Stimulated activated CD8-positive, alpha-beta memory T cell treated with anti-CD3 and anti-CD28 coated beads, Interleukin-4, amount 100 ng/mL, for 24 hours (primary cell): ENCODE measurements at places on chromosomes 2 and 18.

DNA sequence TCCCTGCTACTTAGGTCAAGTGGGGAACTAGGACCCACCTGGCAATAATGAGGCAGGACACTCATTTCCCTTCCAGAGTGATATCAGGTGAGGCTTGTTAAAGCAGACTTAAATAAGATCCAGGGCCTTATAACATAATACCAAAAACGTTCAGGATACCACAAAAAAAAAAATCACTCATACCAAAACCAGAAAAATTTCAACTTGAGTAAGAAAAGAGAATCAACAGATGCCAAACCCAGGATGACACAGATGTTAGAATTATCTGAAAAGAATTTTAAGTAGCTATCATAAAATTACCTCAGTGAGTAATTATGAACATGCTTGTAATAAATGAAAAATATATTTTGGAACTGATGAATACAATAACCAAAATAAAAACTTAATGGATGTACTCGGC is 255.6 kb upstream of the OSR1 start:
- DNase-seq = no peak

GRCh38 chr18:24538414-24539264 is 78.2 kb downstream of the HRH4 start:
- DNase-seq = no peak

DNA sequence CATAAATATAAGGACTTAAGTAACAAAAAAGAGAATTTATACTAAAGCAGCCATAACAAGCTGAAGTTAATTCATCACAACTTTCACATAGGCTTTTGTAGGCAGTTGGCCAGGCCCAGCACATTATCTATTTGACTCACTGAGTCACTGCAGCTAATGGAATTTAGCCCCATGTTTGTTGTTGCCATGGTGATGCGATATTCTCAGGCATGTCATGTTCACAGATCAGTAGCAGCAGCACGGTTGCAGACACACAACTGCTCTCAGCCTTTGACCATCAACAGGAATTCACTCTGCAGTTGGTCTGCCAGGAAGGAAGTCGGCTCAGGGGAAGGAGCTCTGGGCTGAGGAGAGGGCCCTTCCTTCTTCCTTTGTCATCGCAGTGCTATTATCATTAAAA is 639.8 kb downstream of the TMEM182 start:
- DNase-seq = no peak

GRCh38 chr18:677951-678381 is 20.5 kb downstream of the TYMS start:
- no peak for DNase-seq

DNA sequence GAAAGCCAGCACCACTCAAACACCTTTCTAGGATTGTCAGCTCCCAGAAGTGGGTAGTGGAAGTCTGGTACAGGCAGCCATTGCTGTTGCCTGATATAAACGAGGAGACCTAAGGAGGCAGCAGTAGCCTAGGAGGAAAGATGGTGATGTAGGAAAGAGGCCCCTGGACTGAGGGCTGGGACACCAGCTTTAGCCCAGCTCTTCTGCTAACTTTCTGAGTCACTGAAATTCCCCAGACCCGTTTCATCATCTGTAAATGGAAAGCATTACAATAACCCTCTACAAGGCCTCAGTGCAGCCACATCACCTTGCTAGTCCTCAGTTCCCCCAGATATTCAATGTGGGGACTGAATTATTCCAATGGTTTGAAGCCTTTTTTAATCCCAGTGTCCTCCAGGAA is 336.5 kb downstream of the TNS1 start:
- DNase-seq = no peak

DNA sequence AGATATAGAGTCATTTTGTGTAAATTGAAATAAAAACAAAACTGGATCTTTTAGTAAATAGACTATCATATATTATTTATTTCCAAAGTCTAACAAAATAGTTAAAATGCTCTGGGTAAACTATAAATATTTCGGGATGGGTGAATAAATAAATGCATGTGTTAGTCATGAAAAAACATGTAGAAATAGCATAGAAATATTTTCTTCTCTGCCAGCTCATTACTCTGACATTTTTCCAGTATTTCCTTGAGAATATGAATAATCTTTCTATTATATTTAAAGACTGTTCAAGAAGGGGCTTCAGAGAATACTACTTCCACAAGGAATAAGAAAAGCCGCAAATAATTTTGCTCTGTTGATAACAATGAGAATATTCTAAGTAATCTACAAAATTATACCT is 880.4 kb downstream of the TRIB2 start:
- no peak for DNase-seq

- DNase-seq = no peak
These were observed 79.2 kb downstream of the SETBP1 start for GRCh38 chr18:44759925-44760342.

DNA sequence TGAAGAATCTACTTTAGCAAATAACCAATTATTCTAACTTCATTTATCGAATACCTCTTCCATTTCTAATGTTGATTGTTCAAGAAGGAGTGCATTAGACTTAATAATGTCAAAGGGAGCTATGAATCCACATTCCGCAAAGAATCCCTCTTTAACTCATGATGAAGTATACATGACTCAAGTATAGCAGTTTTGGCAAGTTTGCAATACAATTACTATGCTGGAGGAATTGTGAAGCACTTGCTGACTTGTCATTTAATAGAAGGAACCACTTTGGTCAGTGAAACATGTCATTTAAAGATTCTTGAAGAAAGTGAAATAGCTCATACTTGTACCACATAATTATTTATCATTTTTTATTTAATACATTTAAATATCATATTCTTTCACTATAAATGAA is 125.1 kb downstream of the SLC39A10 start:
- no peak for DNase-seq

GRCh38 chr2:10009271-10009810 is 34.0 kb upstream of the KLF11 start:
- DNase-seq = no peak

DNA sequence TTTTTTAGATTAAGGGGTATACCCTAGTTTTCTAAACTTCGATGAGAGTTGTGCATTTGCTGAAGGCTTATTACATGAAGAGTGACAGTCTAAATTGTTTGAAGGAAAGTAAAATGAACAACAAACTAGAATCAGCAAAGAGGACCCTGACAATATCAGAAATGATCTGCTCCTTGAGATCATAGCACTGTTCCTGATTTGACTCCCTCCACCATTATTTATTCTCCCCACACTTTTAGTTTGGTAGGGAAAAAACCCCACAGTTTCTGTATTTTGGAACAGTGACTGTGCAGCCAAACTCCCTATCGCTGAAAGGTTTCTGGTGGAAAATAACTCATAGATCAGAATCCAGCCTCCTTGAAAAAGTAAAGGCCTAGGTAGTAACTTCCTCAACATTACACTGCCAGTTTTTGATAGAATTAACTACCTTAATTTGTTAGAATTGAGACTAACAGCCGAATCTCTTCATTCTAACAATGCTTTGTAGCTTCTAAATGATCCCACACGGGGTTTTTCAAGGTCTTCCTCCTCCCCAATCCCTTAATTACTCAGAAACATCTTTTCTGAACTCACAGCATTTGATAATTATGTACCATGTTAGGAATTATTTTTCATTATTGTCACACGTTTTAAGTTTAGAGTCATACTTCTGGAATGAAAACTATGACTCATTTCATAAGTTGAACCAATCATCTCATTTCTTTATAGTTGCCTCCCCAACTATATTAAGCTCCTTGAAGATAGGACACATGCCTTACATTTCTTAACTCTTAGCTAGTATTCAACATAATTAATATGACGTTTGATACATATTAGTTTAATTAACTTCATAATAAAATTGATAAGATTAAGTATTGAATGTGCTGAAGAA is 2.9 kb downstream of the MYL12A start:
- DNase-seq = no peak

DNA sequence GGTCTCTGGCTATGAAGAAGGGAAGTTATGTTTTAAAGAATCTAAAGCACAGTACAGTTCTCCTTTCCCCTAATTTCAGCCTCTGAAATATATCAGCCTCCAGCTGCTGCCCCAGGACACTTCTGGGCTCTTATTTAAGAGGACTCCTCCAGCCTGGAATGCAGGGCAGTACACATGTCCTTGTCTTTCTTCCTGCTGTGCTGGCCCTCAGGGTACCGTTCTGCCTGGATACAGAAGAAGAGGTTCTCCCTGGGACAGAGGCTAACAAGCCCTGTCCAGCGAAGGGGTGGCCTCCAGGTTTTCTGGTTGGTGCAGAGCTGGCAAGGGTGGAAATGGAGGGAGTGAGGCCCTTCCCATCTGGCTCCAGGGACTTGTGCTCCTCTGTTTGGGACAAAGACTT is 22.1 kb downstream of the MLPH start:
- DNase-seq = no peak

DNA sequence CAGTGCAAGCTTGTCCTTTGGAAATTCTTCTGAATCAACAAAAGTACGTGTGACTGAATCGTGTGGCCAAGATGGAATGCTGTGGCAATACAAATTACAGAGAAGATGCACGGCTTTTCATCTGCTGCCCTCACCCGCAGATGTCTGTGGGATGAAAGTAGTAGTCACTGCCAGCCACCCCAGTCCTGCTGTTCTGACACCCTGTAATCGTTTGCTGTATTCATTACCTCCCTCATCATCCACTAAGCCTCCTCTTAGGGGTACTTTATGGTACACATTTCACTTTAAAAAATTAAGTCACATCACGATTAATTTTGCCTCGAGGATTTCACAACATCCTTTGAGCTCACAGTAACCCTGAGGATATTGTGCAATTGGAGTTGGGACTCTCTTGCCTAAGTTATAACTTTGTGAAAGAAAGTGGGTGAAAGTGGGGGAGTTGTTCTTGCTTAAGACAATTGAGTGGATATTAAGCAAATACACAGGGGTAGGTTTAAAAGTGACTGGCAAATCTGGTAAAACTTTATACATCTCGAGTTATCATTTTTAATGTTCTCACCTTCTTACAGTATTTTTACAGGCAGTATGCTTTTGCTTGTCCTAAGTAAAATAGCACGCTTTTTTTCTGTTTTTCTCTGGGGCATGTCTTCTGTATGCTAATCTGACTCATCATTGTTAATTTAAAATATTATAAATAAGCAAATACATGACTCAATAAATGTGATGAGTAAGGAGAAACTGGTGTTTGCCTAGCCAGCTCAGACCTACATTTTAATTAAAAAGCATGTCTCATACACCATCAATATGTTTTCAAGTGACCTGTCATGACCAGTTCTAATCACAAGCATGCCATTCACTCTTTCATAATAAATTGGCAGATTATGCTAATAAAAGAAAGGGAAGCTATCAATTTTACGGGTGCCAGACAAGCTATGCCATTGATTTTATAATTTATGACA is 680.9 kb downstream of the IRS1 start:
- no peak for DNase-seq

DNA sequence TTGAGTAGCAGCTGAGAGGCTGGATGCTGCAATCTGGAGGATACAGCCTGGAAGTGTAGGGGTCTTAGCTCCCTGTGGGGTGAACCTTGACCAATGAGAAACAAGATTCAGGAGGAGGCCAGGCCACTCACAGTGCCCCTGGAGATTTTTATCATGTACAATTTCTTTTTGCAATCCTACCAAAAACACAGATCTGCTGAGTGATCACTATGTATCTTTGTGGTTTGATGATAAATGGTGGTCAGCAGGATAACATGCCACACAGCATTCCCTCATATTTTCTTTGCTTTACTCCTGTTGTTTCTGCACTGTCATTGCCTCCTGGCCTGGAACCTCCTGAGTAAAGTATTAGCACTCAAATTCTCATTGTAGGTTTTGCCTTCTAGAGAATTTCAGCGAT is 357.9 kb downstream of the THSD7B start:
- DNase-seq = no peak

GRCh38 chr2:220076734-220077133 is 449.3 kb downstream of the SLC4A3 start:
- no peak for DNase-seq

DNA sequence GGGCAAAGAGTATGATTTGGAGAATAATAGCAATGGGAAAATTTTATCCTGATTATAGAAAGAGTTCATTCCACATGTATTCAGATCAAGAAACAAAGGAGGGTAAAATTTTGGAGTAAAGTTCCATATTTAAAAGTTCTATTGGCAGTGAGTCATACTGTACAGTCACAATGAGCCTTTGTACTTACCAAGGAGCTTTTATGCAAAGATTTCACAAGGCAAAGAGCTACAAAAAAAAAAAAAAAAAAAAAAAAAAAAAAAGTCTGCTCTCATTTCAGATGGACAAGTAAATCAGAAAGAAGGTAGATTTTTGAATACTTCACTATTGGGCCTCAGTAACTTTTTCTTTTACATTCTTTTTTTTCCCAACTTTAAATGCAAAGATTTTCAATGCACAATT is 1802.2 kb upstream of the PIK3C3 start:
- DNase-seq = no peak

GRCh38 chr18:47288741-47289140 is 37.3 kb upstream of the SKOR2 start:
- DNase-seq = no peak

- DNase-seq = no peak
These were observed 27.6 kb upstream of the FANCL start for GRCh38 chr2:58268685-58269084.

DNA sequence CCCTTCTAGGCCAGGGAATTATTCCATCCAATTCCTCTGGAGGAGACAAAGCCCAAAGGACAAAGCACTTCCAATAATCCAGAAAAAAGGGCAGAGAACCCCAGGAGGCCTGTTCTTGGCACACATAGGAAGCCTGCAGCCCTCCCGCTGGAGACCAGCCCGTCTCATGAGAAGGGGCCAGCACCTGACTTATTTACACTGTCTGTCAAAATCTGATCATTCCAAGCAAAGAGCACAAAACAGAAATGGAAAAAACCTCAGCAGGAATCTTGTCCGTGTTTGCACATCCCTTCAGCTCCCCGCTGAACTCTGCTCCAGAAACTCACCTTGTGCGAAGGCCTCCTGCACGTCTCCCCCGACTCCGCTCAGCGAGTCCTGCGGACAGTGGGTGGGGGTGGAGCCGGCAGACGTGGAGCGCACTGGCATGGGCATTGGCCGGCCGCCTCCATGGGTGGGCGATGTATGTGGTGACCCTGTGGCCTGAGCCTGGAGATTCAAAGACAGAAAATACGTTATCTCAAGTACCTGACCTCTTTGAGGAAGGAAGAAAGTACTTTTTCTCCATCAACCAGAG is 46.2 kb upstream of the DNMT3A start:
- DNase-seq = no peak

DNA sequence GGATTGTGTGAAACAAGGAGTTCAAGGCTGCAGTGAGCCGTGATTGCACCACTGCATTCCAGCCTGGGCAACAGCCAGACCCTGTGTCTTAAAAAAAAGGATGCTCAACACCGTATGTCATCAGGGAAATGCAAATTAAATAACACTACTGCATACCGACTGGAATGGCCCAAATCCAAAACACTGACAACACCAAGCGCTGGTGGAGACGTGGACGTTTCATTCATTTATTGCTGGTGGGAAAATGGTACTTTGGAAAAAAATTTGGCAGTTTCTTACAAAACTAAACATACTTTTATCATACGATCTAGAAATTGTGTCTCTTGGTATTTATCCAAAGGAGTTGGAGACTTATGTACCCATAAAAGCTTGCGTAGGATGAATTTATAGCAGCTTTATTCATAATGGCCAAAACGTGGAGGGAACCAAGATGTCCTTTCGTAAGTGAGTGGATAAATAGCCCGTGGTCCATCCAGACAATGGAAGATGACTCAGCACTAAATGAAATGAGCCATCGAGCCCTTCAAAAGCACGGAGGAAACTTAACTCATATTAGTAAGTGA is 24.2 kb downstream of the NEU4 start:
- DNase-seq = no peak

- DNase-seq = no peak
These were observed 35.6 kb upstream of the FEZ2 start for GRCh38 chr2:36633470-36634092.
